ENCODE measurements at places on chromosomes 1 and 21.

DNA sequence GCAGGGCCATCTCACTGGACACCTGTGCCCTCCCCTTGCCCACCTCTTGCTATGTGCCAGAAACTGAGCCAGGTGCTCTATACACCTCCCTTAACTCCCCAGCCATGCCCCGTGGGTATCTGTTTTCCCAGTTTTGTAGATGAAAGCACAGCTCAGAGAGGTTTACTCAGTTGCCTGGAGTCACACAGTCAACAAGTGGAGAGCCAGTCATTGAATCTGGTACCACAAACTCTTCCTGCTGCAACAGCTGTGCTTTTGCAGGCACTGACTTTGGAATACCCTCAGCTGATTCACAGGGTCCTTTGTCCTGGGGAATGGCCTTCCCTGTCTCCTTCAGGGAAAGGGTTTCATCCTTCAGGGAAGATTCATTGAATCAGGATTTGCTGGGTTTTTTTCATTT, 22.1 kb downstream of the PAX7 start:
- no peak for DNase-seq

GRCh38 chr1:167057241-167057688, 32.9 kb downstream of the GPA33 start:
- no peak for DNase-seq

DNA sequence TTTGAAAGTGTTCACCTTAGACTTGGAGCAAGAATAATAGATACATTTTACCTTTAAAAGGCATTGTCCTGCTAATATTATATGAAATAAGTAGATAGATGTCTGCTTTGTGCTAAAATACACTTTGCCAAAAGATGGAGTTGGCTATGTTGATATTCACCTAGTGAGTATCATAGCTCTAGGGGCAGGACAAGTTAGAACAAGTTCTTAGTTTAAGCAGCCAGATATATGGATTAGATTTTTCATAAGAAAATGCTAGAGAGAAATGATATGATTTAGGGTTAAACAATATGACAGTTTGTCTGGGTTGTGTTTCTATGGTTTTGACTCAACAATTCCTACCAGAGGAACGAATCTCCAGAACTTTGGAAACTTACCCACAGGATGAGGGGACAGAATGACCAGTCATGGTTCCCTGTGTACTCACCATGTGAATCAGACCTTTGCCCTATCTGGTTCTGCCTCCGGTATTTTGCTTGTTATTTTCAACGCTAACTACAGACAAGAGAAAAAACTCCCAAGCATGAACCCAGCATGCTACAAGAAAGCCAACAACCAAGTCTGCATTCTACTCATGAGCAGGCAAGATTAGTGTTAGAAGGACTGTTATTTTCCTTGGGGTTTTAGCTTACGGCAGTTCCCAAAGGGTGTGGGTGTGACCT, 1.7 kb downstream of the F5 start:
- peak; percentile 26 for DNase-seq

DNA sequence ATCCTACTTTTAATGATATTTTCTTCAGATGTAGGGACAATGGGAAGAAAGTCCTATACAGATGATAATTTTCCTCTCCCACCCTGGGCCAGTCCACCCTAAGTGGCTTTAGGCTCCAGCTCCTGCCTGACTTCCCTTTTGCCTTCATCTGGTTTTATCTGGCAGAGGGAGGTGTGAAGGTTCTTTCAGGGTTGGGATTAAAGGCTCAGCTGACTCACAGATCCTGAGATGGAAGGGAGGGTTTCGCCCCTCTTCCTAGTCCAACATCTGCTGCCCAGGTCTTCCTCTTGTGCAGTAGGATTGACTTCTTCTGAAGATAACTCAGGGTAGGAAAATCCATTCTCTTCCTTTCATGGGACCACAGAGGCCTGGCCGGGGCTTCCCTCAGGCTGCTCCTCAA, 362.4 kb upstream of the KAZN start:
- no peak for DNase-seq

DNA sequence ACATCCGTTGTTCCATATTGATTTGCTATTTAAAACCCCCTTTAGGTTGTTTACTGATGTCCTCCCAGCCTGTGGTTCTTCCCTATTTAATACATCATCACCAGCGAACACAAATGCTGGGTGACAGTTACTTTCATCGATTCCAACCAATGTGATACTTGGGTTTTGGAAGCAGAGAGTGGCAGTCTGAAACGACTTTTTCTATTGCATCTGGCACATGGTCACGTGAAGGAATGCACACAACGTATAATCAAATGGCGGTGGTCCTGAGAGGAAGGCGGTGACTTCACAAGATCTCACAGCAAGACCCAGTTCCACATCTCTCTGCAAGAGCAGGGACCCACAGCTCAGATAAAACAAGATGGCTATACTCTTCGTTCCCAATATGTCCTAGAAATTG, 213.9 kb downstream of the DSCAM start:
- DNase-seq = no peak

DNA sequence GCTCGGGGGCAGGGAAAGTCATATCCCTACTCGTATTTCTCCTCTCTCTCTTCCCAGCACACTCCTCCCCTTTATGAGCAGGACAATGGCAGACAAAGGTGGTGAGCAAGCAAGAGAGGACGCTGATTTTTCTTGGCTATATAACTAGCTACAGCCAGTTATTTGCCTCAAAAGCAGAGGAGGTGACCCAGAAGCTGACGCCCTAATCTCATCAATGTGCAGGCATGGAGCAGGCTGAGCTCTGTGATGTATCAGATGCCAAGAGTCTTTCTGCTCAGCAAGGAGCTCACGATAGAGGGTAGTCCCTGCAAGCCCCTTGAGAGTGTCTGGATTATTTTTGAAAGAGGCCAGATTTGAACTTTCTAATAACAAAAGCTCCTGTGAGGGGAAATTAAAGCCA, 75.5 kb downstream of the ASTN1 start:
- no peak for DNase-seq

DNA sequence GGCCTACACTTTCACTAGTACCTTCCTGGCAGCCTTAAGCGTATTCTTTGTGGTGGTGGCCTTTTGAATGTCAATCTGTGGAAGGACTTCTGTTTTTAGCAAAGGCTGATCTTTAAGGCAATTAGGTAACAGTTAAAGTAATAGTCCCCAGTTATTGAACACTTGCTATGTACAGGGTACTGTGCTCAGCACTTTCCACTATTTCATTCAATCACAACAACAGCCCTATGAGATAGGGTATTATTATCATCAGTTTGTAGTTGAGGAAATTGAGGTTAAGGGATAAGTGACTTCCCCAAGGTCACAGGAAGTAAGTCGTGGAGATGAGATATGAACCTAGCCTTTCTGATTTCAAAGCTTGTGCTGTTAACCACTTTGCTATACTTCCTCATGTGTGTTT, 185.7 kb downstream of the ST6GALNAC3 start:
- DNase-seq = no peak

DNA sequence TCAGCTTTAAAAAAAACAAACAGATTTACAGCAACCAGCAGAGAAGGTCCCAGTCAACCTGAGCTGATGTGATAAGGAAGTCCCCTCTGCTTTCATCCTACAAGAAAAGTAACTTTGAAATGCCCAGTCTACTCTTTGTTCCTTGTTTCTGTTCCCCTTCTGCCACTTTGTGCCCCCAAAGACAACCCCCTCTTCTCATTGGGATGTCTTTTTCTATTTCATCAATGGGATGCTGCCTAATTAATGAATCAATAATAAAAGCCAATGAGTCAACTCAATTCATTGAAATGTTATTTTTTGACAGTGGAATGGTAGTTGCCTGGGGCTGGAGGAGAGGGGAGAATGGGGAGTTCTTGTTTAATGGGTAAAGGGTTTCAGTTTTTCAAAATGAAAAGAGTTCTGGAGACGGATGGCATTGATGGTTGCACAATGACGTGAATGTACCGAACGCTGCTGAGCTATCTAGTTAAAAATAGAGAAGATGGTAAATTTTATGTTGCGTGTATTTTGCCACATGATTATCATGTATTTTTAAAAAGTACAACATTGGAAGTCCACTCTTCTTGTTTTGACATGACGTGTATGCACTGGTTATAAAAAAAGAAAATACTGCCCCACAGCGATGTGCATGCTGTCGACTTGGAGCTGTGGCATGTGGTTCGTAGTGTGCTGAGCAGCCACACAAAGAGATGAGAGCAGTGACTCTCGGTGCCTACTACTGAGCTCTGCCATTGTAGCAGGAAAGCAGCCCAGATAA, 22.4 kb upstream of the PADI2 start:
- DNase-seq = peak; percentile 31

DNA sequence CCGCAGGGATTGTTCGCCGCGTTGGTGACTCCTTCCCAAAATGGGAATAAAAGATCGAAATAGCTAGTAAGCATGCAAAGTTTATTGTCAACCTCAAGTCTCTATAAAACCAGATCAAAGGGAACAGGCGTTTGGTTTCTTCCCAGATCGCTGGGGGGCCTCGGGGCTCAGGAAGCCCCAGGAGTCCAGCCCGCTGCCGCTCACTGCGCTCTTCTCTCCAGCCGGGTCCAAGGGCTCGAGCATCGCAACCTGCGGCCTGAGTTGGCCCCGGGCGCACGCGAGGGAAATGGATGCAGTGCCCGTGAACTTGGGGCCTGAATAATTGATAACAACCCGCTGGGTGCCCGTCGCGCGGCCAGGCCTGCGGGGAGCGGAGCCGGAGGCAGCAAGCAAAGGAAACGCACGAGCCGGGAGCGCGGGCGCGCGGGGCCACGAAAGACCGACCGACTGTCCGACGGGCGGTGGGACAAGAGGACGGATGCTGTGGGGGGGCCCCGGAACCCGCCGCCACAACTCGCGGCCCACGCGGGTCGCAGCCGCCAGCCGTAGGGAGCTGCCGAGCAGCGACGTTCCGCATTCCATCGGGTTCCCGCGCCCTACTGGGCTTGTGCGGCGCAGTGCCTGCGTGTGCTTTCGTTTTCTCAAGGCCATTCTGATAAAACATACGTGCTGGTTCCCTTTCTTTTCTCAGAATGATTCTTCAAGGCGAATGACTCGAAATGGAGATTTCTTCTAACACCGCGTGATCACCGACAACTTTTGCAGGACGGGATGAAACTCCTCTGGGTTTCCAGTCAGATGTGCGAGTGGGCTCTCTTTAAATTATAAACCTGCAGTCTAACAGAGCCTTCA, 14.0 kb upstream of the ALX3 start:
- peak; percentile 35 for DNase-seq

GRCh38 chr1:228364706-228365213, 41.9 kb downstream of the TRIM11 start:
- DNase-seq = no peak

DNA sequence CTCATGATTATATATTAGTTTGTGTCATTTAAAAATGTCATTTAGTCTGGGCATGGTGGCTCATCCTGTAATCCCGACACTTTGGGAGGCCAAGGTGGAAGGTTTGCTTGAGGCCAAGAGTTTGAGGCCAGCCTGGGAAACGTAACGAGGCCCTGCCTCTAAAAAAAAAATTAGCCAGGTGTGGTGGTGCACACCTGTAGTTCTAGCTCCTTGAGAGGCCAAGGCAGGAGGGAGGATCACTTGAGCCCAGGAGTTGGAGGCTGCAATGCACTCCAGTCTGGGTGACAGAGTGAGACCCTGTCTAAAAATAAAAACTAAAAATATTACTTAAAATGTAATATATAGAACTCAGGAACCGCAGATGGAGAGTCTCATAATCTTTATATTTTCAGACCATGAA, 34.6 kb downstream of the RUNX3 start:
- no peak for DNase-seq

- DNase-seq = no peak
These were observed 276.5 kb downstream of the PLPP3 start for GRCh38 chr1:56302878-56303277.

GRCh38 chr1:47781171-47781959, 215.8 kb downstream of the TRABD2B start:
- no peak for DNase-seq

GRCh38 chr1:1212780-1213344, 1.1 kb downstream of the TNFRSF4 start:
- peak; percentile 52 for DNase-seq

DNA sequence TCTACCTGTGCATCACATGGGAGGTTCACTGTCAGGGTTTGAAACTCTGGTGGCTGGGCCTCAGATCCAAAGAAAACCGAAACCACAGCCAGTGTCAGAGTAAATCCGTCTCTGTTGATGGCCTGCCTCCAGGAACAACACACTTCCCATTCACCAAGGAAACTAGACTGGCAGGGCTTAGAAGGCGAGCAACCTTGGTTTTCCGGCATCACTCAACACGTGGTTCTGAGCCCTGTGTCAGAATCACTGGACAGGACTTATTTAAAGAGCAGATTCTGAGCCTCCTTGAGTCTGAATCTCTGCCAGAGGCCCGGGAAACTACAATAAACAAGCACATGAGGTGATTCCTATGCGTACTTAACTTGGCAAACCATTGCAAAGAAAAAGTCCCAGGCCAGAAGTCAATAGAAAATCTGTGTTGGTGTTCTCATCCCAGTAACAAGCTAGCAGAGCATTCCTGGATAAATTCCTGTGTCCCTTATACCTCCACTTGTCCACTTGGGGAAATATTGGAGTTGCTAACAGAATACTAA, 70.0 kb downstream of the KCTD3 start:
- no peak for DNase-seq

GRCh38 chr1:2400950-2401649, 9.5 kb downstream of the RER1 start:
- no peak for DNase-seq

GRCh38 chr1:161013131-161013487, 7.8 kb downstream of the F11R start:
- DNase-seq = peak; percentile 45

DNA sequence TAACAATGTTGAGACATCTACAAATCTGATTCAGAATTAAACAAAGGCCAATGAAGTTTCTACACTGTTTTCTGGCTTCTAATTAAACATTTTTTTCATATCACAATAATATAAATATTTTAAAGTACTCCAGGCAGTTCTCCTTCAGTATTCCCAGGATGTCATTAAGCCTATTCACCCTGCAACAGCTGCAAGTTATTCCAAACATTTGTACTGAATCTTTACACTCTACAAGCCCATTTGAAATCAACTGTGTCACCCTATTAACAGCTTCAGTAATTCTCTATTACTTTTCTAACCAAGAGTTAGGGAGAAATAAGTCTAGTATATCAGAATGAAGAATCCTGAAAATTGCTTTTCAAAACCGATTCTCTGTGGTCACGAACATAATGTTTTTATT, 124.6 kb downstream of the OLFML2B start:
- DNase-seq = no peak

GRCh38 chr1:21963477-21964217, 13.2 kb upstream of the CELA3B start:
- DNase-seq = peak; percentile 80

- DNase-seq = no peak
These were observed 1.1 kb upstream of the RPRD2 start for GRCh38 chr1:150362721-150363425.

GRCh38 chr1:225897595-225898514, 8.9 kb upstream of the LEFTY1 start:
- peak; percentile 49 for DNase-seq
